Fibroblast of lung (primary cell): ENCODE measurements at places on chromosomes 16 and 17. TPM values are rescaled to one million over a fixed set of nuclear protein-coding genes. Genes with fewer than 3 reads are reported as not detected.

DNA sequence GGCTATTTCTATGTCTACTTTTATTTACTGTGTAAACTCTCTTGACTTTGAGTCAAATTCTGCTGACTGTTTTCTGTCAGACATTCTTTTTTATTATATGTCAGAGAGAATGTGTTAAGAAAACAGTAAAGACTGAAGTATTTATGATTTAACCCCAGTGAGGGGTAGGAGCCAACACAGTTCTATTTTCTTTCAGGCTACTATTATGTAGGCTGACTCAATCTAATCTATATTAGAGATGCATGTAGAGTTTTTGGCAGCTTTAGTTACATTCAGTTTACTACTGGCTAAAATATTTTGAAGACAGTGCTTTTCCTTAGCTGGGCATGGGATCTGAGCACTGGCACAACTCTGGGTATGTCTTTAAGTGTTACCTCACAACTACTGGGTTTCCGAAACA is 1108.0 kb downstream of the CDH11 start:
- no peak for DNase-seq

DNA sequence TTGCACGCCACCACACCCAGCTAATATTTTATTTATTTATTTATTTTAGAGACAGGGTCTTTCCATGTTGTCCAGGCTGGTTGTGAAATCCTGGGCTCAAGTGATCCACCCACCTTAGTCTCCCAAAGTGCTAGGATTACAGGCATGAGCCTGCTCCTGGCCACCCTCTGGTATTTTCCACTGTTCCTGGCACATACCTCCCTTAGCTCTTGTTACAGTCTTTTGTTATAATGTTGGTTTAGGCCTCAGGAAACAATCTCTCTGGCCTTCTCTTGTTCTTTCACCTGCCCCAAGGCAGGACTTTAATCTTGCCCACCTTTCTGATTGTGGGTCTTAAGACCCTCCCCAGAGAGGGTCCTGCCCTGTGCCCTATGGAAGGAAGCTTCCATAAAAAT is 3.6 kb upstream of the CYTH1 start:
- DNase-seq: no peak

DNA sequence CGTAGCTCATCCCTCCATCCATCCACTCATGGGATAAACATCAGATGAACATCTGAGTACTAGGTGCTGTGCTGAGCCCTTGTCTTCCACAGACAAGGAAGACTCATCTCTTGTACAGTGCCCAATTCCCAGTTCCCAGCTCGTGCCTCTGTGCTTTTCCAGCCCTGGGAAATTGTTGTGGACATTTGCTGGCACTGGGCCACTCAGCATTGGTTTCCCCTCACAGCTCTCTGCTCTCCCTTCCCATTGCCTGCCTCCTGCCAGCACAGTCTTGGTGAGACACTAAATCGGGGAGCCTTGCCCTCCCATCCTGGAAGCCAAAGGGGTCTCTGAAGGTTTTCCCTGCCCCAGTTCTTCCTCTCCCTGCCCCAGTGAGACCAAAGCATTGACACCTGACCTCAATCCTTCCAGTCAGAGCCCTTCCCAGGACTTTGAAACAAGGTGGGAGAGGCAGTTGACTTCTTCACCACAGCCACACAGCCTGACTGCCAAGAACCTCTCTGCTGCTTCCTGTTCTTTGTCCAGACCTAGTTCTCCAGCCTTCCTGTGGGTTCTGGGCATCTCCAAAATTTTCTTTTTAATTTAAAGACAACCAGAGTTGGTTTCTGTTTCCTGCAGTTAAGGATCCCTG is 50.2 kb downstream of the WSB1 start:
- no peak for DNase-seq

DNA sequence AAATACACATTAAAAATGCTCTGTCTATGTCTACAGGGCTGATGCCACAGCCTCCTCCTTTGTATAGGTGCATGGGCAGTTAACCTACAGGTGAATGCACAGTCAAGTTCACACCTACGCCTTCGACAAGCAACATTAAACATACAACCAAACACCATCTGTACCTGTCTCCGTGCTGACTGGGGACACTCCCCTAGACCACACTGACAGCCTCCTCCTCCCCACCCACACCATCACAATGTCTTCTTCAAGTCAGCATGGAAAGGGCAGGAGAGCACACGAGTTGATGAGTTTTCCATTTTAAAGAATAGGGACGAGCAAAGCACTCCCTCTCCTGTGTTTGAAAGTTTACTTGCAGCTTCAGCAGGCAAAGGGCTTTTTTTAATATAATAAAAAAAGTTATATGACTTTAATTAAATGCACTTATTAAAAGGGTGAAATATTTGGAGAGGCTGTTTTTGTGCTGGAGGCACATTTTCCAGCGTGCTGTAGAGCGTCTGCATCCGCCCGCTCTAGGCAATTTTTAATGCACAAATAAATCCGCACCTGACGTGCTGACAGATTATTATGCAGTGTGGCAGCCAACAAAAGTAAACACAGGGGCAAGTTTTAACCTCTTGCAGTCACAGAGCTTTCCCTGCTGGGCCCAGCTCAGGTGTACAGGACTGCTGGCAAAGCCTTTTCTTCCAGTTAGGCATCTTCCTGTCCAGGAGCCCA is 367.9 kb downstream of the SOX9 start:
- no peak for DNase-seq

DNA sequence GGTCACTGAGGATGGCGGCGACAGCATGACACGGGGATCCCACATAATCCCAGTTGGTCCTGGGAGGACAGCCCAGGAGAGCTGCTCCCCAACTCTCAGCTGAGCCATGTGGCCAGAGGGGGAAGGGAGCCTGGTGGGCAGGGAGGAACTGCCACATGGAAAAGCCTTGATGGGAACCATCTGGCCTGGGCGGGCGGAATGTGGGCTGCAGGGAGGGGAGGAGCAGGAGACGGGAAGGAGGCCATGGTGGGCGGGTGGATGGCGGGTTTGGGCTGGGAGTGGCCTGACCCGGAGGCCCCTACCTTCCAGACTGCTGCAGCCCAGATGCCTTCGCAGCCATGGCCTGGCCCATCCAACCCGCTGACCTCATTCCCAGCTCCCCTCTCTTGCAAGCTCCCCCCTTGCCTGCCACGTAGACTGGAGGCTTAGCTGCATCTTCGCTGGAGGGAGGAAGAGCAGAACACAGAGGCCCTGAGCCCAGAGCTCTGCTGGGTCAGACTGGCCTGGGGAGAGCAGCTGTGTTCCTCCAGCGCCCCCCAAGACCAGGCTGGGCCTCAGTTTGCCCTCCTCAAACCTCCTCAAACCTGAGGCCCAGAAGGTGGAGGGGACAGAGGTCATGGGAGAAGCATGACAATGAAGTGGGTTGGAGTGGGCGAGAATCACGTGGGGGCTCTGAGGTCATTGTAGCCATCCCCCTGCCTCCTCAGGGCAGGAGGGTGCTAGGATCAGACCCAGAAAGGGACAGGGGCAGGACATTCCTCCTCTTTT is 8.2 kb upstream of the COL1A1 start:
- peak; percentile 100 for DNase-seq

DNA sequence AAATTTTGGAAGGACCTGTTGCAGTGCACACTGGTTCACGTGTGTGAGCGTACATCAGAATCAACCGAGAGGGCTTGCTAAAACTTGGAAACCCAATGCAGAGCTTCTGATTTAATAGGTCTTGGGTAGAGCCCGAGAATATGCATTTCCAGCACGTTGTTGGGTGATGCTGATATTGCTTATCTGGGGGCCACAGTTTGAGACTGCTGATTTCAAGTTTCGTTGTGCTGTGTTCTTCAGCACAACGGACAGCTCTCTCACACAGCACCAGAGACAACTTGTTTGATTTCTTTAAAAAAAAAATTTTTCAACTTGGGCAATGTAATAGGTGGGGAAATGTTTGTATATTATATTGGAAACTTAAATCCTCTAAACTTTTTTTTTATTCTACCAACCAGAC is 9.4 kb downstream of the OR4D2 start:
- DNase-seq: peak; percentile 10

DNA sequence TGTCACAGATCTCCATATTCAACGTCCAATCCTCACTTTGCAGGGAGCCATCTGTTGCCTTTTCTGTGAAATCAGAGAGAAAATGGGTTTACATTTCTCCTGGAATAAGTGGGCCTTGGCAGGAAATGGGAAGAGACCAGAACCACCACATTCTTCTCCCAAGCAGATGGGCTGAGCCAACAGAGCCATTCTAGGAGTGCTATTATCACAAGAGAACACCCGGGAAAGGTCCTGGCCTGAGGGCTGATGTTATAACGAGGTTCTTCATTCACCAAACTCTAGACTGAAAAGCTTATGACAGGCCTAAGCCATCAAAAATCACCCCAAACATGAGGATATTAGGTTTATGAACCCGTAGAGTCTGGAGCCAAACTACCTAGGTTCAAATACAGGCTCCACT is 64.7 kb downstream of the TOM1L2 start:
- no peak for DNase-seq

DNA sequence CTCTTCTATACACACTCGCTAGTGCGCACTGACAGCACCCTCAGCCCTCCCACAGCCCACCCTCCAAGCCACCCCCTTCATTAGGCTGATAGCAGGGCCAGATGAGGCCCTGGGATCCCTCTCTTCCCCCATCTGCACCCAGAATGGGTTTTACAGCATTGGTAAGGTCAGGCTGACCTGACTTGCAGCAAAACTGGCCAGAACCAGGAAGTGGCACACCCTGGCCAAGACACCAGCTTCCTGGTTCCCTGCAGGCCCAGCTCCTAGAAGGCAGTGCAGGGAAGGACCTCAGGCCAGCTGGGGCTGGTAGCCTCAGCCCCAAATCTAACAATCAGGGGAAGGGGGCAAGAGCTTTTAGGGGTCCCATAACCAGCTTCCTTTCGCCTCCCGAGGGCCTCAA is 50.0 kb upstream of the MRPS23 start:
- no peak for DNase-seq

DNA sequence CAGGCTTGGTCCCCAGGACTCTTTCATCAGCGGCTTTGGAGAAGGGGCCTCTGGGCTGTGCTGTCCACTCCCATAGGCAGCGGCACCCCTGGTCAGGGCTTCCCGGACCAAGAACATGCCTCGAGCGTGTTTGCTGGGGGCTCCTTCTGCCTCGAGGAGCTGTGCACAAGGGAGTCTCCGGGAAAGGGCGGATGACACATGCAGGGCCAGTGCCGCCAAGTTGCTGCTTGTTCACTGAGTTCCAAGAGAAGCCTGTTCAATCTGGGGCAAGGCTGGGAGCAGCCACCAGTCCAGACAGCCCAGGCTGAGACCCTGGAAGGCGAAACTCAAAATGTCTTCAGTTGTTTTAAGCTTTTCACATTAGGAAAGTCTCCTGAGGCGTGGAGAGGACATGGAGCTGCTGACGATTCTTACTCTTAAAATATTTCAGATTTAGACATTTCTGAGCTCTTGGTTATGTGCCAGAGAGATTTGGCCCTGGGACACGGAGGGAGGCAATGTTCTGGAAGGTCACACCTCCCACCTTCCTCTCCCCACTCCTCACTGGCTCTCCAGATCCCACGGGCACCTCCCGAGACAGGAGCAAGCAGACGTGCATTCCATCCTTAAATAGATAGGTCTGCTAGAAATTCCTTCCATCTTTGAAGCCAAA is 84.5 kb upstream of the ZNF469 start:
- peak; percentile 65 for DNase-seq

DNA sequence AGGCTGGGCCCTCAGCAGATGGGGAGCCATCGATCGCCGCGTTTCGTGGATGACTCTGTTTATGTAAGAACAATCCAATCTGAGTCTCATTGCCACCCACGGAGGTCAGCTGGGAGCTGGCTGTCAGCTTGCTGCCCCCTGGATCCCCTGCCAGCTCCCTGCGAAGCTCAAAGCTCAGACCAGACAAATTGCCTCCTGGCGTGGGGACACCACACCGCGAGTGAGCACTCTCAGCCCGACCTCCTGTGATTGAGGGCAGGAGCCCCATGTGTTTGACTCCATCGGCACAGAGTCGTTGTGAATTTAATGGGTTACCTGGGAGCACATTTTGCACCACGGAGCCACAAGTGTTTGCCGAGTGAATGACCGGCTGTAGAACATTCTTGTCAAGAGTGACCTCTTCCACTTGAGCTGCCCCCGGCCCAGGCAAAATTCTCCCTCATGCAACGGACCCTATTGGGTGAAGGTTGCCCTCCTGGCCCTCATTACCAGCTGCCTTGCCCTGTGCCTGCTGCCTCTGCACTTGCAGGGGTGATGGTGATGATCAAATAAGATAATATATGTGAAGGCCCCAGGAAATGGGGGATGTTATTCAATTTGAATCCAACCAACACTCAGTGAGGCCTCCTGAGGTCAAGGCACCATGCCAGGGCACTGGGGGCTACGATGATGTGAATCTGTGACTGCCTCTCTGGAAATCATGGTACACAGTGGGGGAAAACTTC is 7.6 kb upstream of the GFAP start:
- no peak for DNase-seq

DNA sequence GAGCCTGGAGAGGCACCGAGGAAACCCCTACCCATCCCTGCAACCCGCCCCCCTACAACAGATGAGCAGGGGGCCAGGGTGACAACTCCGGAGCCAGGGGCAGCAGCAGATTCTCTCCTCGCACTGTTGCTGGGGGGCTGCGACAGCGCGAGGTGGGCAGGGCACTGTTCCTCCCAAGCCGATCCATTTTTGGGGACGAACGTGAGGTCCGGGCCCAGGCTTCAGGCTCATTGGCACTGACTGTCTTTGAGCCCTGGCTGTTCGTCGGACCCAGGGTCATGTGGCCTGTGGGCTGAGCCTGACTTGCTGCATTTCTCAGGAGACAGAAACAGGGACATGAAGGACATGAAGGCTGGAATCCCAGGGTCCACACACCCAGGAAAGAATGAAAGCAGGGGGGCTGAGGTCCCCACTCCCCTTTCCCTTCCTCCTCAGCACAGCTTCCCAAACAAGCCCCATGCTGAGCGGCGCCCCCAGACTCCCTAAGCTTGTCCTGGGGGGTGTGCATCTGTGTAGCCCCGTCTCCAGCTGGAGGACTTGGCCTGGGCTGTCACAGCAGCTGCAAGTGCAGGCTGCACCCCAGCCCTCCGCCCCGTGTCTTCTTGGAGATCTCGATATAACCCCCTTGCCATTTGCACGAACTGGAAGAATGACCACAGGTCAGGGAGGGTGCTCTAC is 18.7 kb downstream of the CEP295NL start:
- no peak for DNase-seq

KRTAP17-1 gene
- not detected in 2 replicates for total RNA-seq
